ENCODE measurements at places on chromosomes 3 and 15. TPM values are rescaled to one million over a fixed set of nuclear protein-coding genes. Genes with fewer than 3 reads are reported as not detected.

Gene CNTN3
- not detected for total RNA-seq

Gene PPP2R3A
- 0.13 TPM for total RNA-seq

Gene XCR1
- total RNA-seq = 0.08 TPM

Gene C3orf80
- not detected for total RNA-seq

Gene SAMMSON
- not detected for total RNA-seq

All from T-helper 17 cell (primary cell).